Activated T-helper 2 cell treated with anti-CD3 and anti-CD28 coated beads, Interferon-gamma antibody, Interleukin-2, Interleukin-4, amounts not matched to agents 10 μg/mL and 5 μg/mL and 100 μg/mL, durations not matched to agents 14 hours and 24 hours and 36 hours (primary cell): ENCODE measurements at places on chromosomes 2 and 18. TPM values are rescaled to one million over a fixed set of nuclear protein-coding genes. Genes with fewer than 3 reads are reported as not detected.

- no peaks in the 10 kb centered on the region for H3K27me3 ChIP-seq
- DNase-seq: no peak
- no peaks in the 10 kb centered on the region for H3K36me3 ChIP-seq
- H3K4me3 ChIP-seq: no peak overlapping the region
Observed at GRCh38 chr2:58562276-58562675, 321.2 kb upstream of the FANCL start.

- H3K27ac ChIP-seq: no peak overlapping the region
- DNase-seq: no peak
- no peaks in the 10 kb centered on the region for H3K36me3 ChIP-seq
- no peak overlapping the region for H3K4me3 ChIP-seq
Observed at GRCh38 chr2:83103613-83104012, 1355.5 kb downstream of the SUCLG1 start.

DNA sequence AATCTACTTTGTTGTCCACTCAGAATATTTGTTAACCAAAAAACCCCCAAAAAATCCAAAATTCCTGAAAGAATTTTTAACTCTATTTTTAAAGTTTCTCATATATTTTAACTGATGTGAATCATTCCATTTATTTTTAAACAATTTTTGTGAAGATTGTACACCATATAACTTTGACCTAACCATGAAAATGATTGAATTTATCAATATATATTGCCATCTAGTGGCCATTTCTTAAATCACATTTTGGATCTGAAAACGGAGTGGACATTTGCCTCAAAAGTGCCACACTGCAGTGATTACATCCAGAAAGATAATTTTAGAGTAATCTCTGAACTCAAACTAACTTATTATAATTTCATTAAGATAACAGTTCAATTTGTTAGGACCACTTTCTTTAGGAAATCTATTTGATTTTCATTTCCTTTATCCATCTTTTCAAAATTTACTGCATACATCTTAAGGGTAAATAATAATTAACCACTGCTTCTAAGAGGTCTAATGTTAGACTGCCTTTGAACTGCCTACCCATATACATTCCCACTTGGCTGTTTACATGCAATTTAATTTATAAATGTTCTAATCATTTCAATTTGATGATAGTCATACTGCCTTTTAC, 71.1 kb downstream of the DSC3 start:
- no peaks in the 10 kb centered on the region for H3K4me1 ChIP-seq
- no peak for DNase-seq
- no peaks in the 10 kb centered on the region for H3K27me3 ChIP-seq
- no peak overlapping the region for H3K4me3 ChIP-seq
- H3K36me3 ChIP-seq: no peaks in the 10 kb centered on the region

GRCh38 chr2:207845202-207845864, 75.6 kb upstream of the FZD5 start:
- H3K4me1 ChIP-seq: peaks cover 7% of the 10 kb centered on the region
- DNase-seq: no peak
- H3K36me3 ChIP-seq: no peaks in the 10 kb centered on the region
- no peak overlapping the region for H3K27ac ChIP-seq
- H3K27me3 ChIP-seq: no peaks in the 10 kb centered on the region

DNA sequence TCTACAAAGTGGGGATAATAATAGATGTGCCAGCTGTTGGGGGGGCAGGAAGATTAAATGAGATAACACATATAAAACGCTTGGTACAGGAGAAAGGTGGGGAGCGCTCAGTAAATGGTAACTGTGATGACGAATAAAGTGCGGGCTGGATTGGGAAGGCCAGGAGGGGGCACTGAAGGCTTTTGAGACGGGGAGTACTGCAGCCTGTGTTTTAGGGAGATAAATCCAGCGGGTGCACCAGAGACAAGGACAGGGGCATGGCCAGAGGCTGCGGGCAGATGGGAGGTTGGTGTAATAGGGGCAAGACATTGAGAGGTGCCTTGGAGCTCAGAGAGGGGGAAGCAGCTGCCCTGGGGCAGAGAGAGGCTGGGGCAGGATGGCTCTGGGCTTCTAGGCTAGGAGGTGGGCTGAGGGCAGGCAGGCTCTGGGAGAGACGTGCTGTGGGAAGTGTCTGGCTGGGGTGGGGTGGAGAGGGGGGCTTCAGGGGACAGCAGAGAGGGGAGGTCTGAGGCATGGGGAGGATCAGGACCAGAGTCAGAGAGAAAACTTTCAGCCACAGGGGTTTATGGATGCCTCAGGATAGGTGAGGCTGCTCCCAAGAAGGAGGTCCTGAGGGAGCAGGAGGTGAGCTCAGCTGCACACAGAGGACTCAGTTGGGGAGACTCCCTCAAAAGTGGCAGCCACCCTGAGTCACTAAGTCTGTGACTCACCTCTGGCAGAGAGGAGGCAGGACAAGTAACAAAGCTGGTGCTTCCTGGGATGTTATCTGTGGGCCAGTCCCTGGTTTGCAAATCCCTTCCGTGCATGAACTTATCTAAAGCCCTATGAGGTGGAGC, 18.8 kb downstream of the TEX44 start:
- H3K4me1 ChIP-seq: peaks cover 34% of the 10 kb centered on the region
- peak; percentile 31 for DNase-seq
- H3K27ac ChIP-seq: peak overlapping the region; percentile 98

- H3K27ac ChIP-seq: peak overlapping the region; percentile 92
- DNase-seq: peak; percentile 68
- H3K4me3 ChIP-seq: peak overlapping the region; percentile 61
- no peaks in the 10 kb centered on the region for H3K27me3 ChIP-seq
Observed at GRCh38 chr2:223760838-223761502, 76.4 kb downstream of the AP1S3 start.

- H3K36me3 ChIP-seq: no peaks in the 10 kb centered on the region
- no peaks in the 10 kb centered on the region for H3K27me3 ChIP-seq
- DNase-seq: no peak
- no peak overlapping the region for H3K4me3 ChIP-seq
- H3K27ac ChIP-seq: no peak overlapping the region
Observed at GRCh38 chr2:2762913-2763312, 431.8 kb upstream of the MYT1L start.

DNA sequence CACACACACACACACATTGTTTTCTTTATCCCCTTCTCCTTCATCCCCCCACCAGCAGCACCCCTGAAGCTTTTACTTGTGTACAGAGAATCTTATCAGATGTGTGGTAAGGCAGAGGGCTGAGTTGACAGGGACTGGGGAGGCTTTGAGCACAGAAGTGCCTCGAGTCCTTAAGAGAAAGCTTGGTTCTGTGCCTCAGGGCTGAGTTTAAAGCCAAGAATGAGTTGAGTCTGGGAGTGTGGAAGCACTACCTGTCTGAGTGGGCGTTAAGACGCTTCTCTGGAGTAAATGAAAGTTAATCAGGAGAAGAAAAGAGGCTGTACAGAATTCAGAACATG, 2.7 kb downstream of the ID2 start:
- H3K27ac ChIP-seq: peak overlapping the region; percentile 94
- peaks cover 36% of the 10 kb centered on the region for H3K36me3 ChIP-seq
- peaks cover 2% of the 10 kb centered on the region for H3K27me3 ChIP-seq
- peaks cover 12% of the 10 kb centered on the region for H3K4me1 ChIP-seq

HEATR5B gene
- total RNA-seq: 15.3 and 16.8 TPM in 2 replicates
